ENCODE measurements at places on chromosomes 3 and 15.
A peak's percentile ranks its signal among the peaks of the same experiment; 100 is the strongest.

- DNase-seq, result no peak
These were observed 339 bp downstream of the AMT start for GRCh38 chr3:49421890-49422378.

- no peak for DNase-seq
These were observed 412.7 kb downstream of the CNTN4 start for GRCh38 chr3:2511356-2511755.

GRCh38 chr15:48385031-48385830 is 54.0 kb downstream of the DUT start:
- no peak for DNase-seq

DNA sequence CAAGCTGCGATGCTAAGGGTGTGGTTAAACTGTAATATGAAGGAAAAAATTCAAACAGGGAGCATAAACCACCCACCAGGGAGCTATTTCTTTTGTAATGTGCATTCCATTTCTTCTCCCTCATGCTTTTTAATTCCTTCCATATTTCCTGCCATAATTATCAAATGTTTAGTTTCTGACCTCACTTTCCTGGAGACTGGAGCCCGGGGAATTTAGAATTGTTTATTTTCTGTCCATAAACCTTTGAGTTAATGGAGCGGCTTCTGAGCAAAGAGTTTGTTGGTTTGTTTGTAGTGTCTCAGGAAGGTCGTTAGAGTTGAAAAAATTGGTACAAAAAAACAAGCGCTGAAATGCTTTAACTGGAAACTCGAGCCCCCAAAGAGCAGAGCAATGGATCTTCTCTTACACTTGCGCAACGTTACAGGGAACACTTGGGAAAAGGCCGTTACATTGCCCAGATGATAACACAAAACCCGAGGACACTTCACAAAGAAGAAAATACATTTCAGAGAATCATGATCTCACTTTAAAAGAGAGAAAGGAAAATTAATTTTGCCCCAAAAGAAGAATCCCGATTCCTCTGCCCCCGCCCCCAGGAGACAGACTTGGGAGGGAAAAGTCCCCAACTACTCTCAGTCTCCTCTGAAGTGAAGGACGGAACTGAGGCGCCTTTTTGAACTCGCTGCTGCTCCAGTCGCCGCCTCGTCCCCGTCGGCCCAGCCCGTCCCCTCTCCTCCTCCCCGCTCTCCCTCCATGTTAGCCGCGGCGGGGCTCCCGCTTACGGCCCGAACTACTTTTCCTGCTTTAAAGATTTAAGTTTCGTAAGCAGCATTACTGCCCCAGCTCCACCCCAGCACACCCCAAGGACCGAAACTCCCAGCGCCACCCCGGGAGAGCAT is 842 bp downstream of the FSTL1 start:
- DNase-seq, result peak; percentile 43

DNA sequence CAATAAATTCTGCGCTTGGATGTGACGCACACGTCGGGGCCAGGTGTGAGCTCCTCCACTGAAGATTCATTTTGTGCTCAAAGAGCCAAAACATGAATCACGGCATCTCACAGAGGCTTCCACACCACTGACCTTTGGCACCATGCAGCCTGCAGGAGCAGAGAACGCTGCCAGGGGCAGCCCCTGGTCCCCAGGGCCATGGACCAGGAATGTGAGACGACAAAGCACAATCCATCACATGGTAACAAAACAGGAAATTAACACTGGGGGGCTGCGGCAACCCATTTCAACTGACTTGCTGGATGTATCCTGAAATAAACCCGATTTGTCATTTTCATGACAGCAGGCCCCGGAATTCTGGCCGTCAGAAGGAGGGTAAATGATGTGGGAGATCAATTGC is 167.5 kb upstream of the IGF1R start:
- no peak for DNase-seq

DNA sequence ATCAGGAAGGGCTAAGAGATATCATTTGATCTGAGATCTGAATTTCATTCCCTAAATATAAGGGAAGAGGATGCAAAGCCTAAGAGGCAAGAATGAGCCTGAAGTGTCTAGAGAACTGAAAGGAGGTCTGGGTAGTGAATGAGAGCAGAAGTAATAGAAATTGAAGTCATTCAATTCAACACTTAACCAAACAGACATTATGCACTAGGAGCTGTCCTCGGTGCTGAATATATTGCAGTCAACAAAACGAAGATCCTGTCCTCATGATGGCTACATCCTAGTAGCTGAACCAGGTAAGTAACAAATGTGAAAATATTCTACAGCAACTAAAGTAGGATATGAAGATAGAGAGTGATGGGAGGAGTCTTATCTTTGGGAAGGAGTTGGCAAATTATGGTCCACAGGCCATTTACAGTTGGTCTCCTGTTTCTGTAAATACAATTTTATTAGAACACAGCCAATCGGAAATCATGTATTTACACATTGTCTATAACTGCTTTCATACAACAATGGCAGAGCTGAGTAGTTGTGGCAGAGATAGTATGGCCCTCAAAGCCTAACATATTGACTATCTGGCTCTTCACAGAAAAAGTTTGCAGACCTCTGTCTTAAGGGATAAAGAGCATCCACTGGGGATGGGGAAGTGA is 192.9 kb upstream of the CADPS start:
- DNase-seq, result peak; percentile 13

DNA sequence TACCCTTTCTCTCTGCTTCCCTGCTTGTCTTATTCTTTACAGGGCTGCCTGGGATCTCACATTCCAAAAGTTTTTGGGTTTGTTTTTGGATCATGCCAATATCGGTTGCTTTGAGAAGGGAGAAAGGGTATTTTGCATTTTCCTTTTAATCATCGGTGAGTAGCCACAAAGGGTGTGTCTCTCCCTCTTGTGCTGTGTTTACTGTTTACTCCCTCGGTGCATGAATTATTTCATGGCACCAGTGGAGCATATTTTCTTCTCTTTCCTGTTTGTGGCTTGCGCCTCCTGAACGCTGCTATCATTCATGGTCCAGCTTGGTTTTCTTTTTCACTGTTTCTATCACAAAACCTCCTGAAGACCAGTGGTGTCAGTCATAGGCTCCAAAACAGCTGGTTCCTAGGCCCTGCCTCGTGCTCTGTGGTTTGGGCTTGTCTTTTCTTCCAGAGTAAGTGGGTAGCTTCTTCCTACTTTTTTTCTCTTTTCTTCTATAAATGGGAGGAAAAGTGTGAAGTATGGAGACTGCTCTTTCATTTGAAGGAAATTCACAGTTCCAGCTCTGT is 54.9 kb downstream of the IGF1R start:
- no peak for DNase-seq

DNA sequence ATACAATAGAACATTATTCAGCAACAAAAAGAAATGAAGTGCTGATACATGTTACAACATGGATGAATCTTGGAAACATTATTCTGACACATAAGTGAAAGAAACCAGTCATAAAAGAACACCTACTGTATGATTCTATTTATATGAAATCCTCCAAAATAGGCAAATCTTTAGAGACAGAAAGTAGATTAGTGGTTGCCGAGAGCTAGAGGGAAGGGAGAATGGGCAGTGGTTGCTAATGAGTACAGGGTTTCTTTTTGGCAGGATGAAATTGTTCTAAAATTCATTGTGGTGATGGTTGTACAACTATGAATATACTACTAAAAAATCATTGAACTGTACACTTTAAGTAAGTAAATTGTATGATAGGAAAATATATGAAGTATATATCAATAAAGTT is 6.3 kb upstream of the LRRC58 start:
- no peak for DNase-seq

GRCh38 chr15:55907797-55908196 is 85.6 kb downstream of the NEDD4 start:
- DNase-seq, result no peak
